ENCODE measurements at places on chromosomes 13 and 19. TPM values are rescaled to one million over a fixed set of nuclear protein-coding genes. Genes with fewer than 3 reads are reported as not detected.

GRCh38 chr19:34711890-34712289, 22.2 kb upstream of the ZNF181 start:
- DNase-seq = no peak

DNA sequence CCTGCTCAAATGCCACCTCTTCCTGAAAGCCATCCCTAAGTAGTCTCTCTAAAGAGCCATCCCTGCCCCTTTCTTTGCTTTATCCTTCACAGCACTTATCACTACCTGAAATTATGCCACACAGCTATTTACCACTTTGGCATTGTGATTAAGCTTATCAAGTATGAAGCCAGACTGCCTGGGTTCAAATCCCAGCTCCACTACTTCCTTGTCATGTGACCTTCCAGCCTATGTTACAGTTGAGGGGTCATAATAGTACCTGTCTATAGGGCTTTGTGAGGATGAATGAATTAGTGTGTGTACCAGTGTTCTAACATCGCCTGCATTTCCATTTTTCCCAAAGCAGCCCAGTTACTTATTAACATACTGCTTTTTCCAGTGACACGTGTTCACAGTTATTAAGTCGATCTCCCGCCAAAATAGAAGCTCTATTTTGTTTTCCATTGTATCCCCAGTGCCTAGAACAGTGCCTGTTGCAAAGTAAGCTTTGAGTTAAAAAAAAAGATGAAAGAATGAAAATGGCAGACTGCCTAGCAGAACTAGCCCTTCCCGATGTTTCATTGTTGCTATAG, 32.8 kb downstream of the ZSWIM9 start:
- no peak for DNase-seq

DNA sequence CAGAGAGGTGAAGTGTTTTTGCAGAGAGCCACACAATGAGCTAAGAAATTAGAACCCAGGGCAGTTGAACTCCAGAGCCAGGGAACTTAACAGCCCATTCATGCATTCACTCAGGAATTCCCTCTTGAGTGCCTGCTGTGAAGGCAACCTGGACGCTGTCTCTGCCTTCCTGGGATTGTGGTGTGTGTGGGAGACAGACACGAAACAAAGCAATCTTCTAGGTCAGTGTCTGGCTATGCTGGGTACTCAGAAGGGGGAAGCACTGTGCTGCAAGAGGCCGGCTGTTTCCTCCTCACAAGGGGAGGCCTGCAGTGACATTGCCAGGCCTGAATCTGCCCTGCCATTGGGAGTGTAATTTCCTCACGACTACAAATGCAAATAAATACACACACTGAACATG, 9.7 kb downstream of the BCKDHA start:
- no peak for DNase-seq

The ZNF177 gene
- total RNA-seq = 0.41 TPM

The F10 gene
- not detected for total RNA-seq

DNA sequence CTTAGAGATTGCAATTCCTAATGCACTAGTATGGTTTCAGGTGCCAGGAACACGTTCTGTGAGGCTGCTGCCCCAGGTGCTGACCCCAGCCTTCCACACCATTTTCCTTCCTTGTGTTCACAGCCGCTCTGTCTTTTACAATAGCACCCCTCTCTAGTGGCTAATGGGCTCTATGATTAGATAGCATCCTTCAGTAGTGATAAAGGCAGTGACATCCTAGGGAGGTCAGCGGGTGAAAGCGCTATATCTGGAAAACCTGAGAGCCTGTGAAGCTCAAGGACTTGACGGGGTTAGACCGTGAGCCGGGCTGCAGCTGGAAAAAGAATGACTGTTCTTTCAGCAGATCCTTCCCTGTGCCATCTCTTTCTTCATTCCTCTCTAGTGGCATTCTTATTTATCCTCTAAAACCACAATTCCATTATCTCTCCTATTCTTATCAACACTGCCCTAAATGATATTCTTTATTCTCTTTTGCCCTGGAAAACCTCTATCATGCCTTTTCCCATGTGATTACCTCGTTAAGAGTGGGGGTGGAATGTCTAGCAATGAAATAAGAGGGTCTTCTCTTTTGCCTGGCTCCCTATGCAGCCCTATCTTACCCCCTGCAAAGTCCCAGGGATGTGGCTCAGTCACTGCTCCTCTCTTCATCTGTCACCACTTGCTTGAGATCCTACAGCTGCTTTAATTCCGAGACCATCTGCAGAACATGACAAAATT, 21.8 kb downstream of the ALOX5AP start:
- DNase-seq = no peak

- no peak for DNase-seq
Observed at GRCh38 chr13:20559659-20560356, 7.1 kb upstream of the IFT88 start.

The HSPBP1 gene
- total RNA-seq = 24.9 TPM

The MISP gene
- not detected for total RNA-seq

DNA sequence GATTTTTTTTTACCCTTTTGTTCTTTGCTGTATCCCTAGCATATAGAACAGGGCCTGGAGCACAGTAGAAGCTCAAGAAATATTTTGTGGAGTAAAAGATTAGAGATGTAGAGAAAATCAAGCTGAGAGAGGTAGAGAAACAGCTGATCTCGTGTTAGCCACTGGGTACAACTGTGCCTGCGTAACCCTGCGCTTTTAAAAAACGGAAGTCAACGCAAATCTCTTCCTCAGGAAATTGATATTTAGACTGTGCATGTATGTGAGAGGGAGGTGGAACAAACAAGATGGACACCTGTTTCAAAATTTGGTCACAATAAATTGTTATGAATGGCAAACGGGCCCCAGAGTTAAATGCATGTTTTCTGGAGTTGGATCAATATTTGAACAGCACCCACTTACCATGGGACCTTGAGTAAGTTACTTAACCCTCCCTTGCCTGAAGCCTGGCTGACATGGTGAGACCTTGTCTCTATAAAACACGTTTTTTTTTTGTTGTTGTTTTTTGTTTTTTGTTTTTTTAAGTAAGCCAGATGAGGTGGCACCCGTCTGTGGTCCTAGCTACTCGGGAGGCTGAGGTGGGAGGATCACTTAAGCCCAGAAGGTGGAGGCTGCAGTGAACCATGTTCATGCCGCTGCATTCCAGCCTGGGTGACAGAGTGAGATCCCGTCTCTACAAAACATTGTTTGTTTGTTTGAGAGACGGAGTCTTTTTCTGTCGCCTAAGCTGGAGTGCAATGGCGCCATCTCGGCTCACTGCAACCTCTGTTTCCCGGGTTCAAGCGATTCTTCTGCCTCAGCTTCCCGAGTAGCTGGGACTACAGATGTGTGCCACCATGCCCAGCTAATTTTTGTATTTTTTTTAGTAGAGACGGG, 3.3 kb upstream of the EPOR start:
- DNase-seq = no peak

DNA sequence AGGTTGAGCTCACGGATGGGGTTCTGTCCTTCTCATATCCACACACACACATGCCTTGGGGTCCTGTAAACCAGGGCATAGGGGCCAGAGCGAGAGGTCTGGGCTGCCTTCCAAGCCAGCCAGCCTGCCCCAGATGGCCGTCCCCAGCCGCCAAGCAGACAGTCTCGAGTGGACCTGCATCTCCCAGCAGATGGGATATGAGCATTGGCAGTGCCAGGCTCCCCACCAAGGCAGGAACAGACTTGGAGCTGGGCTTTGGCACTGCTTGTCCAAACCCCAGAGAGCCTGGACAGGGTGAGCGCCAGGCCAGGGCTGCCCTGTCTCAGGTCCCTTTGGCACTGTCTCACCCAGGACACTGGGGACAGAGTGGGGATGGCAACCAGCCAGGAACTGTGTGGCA, 130.4 kb downstream of the DPF1 start:
- no peak for DNase-seq

GRCh38 chr13:102904408-102904862, 58.6 kb downstream of the ERCC5 start:
- no peak for DNase-seq

DNA sequence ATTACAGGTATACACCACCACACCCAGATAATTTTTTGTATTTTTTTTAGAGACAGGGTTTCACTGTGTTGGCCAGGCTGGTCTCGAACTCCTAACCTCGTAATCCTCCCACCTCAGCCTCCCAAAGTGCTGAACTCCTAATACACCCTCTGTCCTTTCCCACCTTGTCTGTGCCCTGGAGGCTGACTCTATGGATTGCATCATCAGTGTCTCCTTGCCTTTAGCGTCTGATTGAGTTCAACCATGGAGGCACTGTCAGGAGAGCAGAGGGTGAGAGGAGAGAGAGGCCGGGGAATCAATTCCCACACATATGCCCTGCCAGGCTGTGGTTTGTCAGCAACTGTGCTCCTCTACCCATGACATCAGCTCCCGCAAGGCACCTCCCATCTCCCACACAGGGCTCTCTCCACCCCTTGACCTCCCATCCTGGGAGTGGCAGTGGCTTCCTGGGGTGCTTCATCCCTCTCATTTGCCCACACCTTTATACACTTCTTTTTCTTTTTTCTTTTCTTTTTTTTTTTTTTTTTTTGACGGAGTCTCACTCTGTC, 12.6 kb upstream of the LILRB4 start:
- DNase-seq = no peak

- no peak for DNase-seq
Observed at GRCh38 chr13:84038001-84038400, 155.7 kb upstream of the SLITRK1 start.

The KLK5 gene
- not detected for total RNA-seq

GRCh38 chr19:42401365-42402303, 11.5 kb upstream of the CNFN start:
- DNase-seq = peak; percentile 72

The CCDC70 gene
- not detected for total RNA-seq

The TNFSF9 gene
- 3.4 TPM for total RNA-seq

DNA sequence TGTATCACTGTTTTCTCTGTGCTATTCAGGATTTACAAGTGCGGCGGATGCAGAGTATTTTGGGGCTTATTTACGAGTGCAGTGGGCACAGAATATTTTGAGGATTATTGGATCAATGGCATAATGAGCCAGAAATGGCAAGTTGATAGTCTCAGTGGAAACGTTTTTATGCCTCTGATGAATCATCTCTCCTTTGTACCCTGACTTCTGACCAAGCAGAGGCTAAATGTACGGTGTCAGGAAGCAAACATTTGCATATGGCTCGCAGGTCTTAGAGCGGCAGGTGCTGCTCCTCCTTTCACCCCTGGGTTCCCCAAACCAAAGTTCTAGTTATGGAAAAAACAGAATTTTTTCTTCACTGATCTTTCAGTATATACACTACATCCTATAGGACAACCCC, 94.5 kb downstream of the LIG4 start:
- no peak for DNase-seq

DNA sequence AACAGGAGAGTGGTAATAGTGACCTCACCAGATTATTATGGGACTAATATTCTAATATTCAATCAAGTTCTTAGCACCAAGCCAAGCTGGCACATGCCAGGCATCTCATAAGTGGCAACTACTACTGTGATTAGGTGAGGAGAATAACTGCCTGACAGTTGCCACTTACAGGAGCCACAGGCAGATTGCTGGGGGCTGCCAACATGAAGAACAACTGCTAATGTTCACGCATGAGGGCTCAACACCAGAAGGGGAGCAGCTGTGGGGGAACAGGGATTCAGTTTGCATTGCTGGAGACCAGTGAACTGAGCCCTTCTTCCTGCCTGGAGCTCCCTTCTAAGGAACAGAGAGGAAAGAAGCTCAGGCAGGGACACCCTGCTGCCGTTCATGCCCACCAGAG, 504.5 kb downstream of the FOXO1 start:
- DNase-seq = no peak

DNA sequence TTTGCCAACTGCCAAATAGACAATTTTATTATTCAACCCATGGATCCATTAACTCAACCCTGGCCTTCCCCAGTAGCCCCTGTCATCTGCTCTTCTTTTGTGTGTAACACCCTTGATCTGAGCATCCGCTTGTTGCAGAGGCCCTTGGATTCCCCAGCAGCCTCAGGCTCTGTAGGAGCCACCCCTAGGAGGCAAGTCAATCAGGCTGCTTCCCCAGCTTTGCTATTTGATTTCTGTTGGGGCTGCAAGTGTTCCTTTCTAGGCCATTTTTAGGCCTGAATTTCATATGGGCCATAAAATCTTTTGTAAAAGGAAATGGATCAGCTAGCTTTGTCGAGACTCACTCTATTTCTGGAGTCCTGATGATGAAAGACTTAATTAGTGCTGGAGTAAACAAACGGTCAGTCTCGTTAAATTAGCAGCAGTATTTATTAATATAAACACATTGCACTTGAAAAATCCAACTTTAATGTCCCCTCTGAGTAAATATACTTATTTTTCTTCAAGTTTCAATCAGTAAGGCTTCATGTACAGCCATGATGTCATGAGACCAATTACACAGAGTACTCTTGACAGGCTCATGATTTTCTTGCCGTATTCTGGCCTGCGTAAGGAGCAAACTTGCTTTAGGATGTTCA, 105.3 kb downstream of the RGCC start:
- DNase-seq = no peak

The CHMP2A gene
- total RNA-seq = 112 TPM

DNA sequence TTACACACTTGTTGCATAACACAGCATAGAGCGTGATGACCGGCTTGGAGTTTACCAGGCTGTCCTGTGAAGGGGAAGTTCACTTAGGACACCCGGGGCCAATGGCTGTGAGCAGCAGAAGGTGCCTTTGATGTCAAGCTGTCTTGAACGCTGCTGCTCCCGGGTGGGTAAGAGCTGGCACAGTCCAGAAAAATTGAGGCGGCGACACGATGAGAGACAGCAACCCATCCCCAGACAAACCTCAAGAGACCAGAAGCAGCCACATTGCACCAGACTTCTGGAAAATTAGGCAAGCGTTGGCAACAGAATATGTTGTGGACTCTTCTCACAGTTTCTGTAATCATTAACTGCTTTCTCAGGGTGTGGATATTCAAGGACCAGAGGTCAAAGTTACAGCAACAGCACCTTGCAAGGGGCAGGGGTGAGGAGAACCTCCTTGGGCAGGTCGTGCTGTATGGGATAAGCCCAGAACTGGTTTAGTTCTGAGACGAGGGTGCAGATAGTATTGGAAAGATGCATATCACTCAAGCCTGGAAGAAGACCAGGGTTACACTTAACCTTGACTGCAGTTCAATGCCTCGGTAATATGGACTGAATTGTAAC, 10.1 kb downstream of the NFILZ start:
- no peak for DNase-seq

DNA sequence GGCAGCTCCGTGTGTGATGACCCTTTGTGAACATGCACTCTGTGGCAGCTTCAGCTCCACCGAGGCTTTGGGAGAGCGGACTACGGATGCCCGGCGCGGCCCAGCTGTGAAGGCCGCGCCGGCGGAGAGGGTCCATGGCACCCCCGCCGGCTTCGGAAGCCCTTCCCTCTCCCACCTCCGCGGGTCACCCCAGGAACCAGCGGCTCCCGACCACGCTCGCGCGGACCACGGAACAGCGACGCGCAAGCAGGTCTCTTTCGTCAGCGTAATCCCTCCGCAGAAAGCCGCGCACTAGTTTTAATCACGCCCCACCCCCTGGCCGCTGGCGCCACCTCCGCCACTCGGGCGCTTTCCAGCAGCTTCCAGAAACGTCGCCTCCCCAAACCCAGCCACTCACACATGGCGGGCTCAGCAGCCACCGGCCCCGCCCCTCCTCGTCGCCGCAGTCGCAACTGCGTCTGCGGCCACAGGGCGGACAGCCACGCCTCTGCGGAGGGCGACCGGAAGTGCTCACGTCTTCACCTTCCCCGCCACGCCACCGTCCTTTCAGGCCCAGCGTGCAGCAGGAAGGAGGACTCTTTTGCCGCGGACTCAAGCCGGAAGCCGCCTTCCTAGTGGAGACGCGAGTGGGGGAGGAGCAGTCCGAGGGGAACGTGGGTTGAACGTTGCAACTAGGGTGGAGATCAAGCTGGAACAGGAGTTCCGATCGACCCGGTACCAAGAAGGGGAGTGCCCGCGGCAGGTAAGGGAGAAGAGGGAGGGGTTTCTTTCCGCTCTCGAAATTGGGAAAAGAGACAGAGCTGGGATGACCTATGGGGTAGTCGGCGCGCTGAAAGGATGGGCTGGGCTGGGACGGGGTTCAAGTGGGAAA, at the start of gene USPL1:
TSS of gene USPL1 (plus strand) at position 606 of the 871 bp plus-strand sequence. CDS start 3,221 bp downstream, outside the sequence.
- peak; percentile 96 for DNase-seq
